ENCODE measurements at places on chromosomes 4 and X.
A peak's percentile ranks its signal among the peaks of the same experiment; 100 is the strongest.

GRCh38 chr4:17941731-17942130, 79.8 kb downstream of the LCORL start:
- no peak for DNase-seq

- DNase-seq: peak; percentile 26
Observed at GRCh38 chr4:83217721-83218522, 66.7 kb downstream of the COQ2 start.

DNA sequence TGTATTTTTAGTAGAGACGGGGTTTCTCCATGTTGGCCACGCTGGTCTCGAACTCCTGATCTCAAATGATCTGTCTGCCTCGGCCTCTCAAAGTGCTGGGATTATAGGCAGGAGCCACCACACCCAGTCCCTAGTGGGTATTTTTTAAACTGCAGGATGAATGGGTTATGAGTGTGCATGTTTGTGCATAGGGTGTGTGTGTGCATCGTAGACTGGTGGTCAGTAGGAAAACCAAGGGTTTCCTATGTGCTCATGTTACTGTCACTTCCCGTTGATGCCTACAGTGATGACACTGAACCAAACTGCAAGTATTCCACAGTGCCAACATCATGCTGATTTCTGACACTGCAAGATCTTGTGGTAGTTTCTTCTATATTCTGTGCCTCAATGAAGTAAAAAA, 41.1 kb downstream of the DDIT4L start:
- DNase-seq: no peak

DNA sequence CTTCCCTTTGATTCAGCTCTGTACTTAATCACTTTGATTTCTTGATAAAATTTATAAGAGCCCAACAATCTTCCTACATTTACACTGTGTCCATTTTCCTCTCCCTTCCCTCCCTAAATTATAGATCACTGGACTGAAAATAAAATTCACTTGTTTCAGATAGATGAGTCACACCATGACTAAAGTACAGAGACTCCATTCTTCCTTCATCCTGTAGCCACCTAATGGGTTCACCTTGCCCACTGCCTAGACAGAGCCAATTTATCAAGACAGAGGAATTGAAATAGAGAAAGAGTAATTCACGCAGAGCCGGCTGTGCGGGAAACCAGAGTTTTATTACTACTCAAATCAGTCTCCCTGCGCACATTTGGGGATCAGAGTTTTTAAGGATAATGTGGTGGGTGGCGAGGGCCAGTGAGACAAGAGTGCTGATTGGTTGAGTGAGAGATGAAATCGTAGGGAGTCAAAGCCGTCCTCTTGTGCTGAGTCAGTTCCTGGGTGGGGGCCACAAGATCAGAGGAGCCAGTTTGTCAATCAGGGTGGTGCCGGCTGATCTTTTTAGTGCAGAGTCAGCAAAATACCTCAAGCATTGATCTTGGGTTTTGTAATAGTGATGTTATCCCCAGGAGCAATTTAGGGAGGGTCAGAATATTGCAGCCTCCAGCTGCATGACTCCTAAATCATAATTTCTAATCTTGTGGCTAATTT, 71.3 kb upstream of the MED14 start:
- no peak for DNase-seq

DNA sequence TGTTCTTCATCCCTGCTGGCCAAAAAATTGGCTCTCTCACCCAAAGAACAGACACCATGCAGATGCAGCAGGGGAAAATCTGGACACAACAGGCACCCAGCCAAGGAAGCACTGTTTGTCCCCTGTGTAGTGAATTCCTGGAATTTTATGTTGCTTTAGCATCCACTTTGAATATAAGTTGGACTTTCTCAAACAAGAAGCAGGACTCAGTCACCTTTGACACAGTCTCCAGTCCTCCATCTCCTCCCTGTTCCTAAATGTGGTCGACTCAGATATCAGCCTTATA, 11.8 kb downstream of the ZNF182 start:
- no peak for DNase-seq

All from stimulated activated CD4-positive, alpha-beta T cell treated with anti-CD3 and anti-CD28 coated beads, Interleukin-4, amount 100 ng/mL, for 1 hour (primary cell).